ENCODE measurements at places on chromosomes 3 and 15.
A peak's percentile ranks its signal among the peaks of the same experiment; 100 is the strongest.

GRCh38 chr15:45743426-45744235 is 108.8 kb downstream of the SQOR start:
- DNase-seq: no peak

DNA sequence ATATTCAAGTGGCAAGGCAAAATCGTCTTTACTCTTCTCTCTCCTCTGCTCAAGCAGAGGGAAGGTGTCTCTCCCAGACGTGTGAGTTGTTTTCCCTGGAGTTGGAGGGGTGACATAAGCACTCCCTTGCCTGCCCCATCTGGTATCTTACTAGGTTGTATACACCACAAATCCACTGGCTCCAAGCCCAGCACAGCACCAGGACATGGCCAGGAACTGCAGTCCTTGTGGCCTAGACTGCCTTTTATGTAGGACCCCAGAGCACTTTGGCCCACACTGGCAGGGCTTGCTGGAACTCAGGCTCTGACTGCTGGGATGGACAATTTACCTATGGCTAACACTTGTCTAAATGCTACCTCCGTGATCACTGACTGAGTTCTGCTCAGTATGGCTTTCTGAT is 34.0 kb downstream of the DZIP3 start:
- no peak for DNase-seq

- no peak for DNase-seq
Observed at GRCh38 chr3:197335428-197336132, 37.2 kb upstream of the DLG1 start.

- DNase-seq: no peak
Observed at GRCh38 chr3:47594792-47595191, 16.1 kb upstream of the CSPG5 start.

GRCh38 chr15:82810061-82810889 is 847 bp downstream of the WHAMM start:
- peak; percentile 18 for DNase-seq

DNA sequence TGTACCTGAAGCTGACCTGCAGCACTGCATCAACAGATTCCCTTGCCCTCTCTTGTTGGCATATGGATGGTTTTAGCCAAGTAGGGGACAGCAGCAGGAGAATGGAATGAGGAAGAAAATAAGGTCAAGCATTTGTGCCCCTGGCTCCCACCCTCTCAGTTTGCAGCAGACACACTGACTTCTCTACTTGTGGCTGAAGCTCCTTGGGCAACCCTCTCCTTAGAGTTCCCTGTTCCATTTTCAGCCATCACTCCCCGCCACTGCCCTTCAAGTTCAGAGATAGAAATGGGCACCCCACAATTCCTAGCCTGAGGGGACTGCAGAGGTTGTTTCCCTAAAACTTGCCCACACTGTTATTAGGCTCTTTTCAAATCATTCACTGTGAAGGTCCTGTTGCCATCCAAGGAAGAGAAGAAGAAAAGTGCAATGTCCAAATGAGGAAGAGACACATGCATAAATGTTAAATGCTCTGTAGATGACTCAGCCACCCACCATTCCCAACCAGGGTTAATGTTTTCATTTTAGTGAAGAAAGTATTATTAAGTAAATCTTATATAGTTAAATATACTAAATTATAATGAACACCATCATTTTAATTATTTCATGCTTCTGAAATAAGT is 295.9 kb upstream of the UBE2E2 start:
- DNase-seq: no peak

DNA sequence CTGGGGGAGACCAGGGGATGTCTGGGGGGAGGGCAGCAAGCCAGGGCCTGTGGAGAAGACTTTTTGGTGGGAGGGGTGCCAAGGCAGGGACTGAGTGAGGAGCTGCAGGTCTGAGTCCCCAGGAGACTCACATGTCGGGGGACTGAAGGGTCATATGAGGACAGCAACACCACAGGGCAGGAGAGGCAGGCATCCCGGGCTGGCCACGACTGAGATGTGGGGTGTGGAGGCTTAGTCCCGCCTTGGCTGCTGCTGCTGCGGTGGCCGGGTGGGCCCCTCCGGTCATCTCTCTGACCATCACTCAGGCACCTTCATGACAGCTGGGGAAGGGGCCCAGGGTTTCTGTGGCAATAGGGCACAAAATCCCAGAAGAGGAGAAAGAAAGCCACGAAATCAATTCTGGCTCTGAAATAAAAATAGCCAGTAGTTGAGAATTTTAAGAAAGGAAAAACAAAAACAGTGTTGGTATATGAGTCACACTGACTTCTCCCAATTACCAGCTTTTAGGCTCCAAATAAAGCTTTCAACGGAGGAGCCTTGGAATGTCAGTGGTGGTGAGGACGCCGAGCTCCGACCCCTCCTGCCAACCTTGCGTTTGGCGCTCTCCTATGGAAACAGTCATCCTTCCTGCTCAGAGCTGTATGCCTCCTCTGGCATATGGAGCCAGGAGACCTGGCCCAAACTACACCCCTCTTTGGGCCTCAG is 52.9 kb upstream of the ITGA11 start:
- DNase-seq: no peak

DNA sequence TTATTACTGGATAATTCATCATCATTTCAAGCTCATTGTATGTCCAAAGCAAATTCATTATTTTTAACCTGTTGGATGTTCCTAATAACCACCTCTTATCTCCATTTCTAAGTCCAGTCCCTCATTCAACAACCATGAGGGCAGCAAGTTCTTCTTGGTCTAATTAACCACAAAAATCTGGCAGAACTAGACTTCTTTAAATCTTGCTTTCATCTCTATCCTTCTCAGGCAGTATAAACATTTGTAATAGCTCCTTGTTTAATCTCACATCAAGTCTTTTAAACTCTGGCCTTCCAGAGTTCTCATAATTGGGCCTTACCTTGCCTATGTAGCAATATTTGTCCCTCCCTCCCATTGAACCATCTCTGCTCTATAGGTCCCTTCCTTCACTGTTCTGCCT is 17.0 kb upstream of the GHSR start:
- DNase-seq: no peak

DNA sequence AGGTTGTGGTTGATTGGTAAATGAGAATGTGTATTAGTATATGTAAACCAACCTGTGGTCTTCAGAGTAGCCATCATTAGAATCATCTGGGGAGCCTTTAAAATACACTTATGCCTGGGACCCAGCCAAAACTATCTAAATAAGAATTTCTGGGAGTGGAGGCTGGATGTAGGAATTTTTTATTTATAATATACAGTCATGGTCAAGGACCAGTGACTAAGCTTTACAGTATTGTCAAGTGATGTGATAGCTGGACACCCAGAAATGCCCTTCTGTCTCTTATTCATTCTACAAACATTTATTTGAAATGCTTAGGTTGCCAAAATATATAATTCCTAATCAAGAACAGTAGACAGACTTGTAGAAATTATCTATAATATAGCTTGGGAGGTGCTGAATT is 132.2 kb downstream of the MBNL1 start:
- DNase-seq: no peak

- peak; percentile 5 for DNase-seq
Observed at GRCh38 chr3:75171630-75172230, 492.4 kb upstream of the FRG2C start.

- DNase-seq: no peak
Observed at GRCh38 chr15:28106294-28107110, 7.4 kb upstream of the OCA2 start.

DNA sequence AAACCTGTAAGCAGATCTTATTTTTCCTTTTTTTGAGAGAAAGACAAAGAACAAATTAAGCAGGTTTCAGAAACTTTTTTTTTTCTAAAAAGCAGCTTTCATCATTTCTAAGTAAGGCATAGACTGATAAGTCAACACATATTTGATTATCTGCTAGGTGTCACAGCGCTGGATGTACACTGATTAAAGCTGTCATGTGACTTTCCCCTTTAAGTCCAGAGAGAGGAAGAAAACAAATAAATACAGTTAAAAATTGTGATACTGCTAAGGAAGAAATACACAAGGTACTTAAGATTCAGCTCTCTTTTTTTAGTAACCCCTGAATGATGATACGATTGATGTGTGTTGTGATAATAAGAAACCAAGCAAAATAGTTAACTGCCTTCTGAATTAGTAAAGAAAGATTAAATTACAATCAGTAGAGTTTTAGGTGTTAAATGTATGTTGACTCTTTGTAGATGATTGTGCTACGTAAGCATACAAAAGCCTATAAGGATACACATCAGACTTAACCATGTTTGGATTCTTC is 2.8 kb downstream of the GLCE start:
- DNase-seq: no peak

DNA sequence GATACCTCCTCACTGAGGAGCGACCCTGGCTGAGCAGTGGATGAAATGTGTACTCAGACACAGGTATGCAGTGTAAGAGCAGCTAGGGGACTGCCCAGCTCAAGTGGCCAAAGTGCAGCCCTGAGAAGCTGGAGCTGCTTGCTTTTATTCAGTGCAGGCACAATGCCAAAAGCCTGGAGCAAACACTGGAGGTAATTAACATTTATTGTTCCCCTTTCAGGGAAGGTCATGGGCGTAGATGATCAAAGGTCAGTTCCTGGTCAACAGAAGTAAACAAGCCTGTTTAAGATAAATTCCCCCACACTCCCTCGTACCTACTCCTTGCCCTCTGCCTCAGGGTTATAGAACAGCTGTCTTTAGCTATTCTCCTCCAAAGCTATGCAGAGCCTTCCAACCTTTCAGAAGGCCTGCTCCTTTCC is 17.5 kb downstream of the PLA2G4F start:
- no peak for DNase-seq

GRCh38 chr3:148084931-148085330 is 612.8 kb upstream of the AGTR1 start:
- no peak for DNase-seq

- DNase-seq: no peak
Observed at GRCh38 chr3:15050405-15051092, 14.6 kb downstream of the MRPS25 start.
